ENCODE measurements at places on chromosomes 2 and 18.

- no peak for DNase-seq
Measured at GRCh38 chr2:121608967-121609366, 40.3 kb downstream of the CLASP1 start.

DNA sequence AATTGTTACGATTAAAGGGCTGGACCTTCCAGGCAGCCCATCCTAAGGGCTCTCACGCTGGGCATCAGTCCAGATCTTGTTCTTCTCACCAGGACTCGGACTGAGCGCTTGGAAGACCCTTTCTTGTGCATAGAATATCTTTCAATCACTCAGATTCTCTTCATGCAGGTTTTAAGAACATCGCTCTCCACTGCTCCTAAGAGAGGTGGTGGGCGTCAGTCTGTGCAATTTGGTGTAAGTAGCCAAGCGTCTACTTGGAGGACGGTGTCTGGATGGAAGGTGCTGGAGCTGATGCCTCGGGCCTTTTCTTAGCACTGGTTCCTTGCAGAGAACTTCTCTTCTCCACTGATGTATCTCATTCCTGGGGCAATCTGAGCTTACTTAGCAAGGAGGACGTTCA lies 68.7 kb downstream of the ASB1 start:
- no peak for DNase-seq

DNA sequence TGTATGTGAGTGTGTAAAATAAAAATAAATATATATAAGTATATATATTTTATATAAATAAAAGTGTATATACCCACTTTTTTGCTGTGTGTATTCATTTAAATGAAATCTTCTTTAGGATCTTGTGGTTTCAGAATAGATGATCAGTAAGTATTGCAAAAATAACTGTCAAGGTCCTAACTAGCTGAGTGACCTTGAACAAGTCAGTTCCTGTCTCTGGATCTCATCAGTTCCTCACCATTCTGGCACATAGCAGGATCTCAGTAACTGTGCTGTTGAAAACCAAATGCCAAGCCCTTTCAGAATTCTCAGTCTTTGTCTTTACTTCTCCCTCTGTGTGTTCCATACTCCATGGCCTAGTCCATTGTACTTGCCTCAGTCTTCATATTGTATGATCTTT lies 115.3 kb upstream of the CXCR4 start:
- peak; percentile 7 for DNase-seq

DNA sequence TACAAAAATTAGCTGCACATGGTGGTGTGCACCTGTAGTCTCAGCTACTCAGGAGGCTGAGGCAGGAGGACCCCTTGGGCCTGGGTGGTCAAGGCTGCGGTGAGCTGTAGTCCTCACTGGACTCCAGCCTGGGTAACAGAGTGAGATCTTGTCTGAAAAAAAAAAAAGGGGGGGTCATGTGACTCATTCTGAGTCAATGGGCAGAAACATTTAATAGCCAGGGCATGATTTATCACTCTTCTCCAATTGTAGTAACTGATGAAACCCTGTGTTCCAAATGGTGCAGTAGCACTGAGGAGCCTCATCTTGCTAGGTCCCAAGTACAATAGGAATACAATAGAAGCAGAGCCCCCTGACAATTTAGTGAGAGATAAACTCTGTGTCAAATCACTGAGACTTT lies 78.9 kb upstream of the CCDC68 start:
- DNase-seq, result peak; percentile 31

DNA sequence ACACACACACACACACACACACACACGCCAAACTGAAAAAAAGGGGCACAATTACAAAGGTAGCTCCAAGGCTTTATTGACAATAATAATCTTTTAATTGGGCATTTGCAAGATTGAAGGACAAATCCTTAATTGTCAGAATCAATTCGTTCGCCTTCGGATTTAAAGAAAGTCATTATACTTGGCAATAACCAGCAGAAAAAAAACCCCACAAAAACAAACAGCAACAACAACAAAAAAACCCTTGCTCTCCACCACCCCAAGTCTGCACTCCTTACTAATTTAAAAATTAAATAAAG lies 1.8 kb upstream of the HOXD8 start:
- DNase-seq, result no peak

GRCh38 chr2:36425608-36426355 lies 70.2 kb downstream of the CRIM1 start:
- DNase-seq, result no peak

DNA sequence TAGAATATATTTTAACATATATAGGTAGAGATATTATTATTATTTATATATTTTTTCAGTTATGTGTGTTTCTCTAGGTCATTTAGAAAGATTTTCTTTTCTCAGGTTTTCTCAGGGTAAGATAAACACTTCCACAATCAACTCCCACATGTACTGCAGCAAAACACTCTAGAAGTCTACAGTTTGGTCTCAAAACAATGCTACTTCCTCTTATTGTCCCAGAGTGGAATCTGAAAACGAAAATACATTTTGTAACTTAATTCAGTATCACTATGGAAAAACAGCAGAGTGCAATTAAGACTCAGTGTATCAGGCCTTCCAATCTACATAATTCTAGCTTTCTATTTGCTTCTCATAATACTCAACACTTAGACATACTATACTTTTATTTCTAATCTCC lies 190.1 kb upstream of the SLC35G4 start:
- DNase-seq, result no peak

DNA sequence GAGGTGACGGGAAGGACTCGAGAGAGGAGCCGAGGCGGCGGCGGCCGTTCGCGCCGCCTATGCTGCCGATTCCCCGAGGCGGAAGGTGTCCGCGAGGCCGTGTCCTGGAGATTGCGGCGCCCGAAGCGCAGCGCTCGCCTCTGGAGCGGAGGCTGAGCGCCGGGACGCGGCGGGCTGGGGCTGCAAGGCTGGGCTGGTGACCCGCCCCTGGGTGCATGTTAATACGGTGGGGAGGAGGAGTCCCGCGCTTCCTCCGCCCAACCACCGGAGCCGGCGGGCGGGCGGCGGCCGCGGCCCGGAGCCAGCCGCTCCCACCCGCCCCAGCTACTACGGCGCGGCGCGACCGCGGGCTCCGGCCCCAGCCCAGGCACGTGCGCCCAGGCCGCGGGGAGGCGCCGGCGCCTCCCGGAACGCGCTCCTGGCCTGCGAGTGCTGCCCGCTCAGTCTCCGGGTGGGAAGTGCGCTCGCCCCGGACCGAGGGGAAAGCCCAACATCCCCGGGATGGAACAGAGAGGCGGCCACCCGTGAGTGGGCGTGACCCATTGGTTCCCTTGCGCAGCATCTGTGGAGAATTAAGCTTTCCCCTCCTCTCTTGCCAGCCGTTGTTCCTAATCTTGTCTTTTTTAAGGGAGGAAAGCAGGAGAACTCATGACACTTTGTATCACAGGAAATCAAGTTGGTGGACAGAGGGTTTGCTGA lies at the start of gene DLGAP1:
DLGAP1 (minus strand) TSS at position 195 of the 699 bp plus-strand sequence.
- peak; percentile 44 for DNase-seq

GRCh38 chr18:34837769-34838272 lies 127.7 kb downstream of the DTNA start:
- no peak for DNase-seq

DNA sequence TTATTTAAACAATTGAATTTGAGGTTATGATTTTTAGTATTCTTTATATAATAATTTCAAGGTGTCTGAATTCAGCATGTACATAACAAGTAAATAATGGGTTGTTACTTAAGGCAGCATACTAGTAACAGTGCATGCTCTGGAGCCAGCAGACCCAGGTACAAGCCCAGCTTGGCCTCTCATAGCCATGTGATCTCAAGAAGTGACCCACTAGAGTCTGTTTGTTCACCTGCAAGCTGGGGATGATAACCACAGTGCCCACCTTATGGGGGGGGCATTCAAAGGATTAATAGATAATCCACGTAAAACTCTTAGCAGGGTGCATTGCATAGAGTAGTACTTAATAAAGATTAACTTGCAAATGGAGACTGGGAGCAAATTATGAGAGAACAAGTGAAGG lies 163.6 kb downstream of the TRABD2A start:
- no peak for DNase-seq

- DNase-seq, result no peak
Measured at GRCh38 chr2:46780411-46780800, 135.2 kb downstream of the MCFD2 start.

- DNase-seq, result no peak
Measured at GRCh38 chr18:51429644-51430043, 232.2 kb upstream of the MEX3C start.

Data from epithelial cell of esophagus (primary cell).